ENCODE measurements at places on chromosomes 1 and 21. TPM values are rescaled to one million over a fixed set of nuclear protein-coding genes. Genes with fewer than 3 reads are reported as not detected.

GRCh38 chr1:115186711-115187265 lies 97.5 kb upstream of the TSPAN2 start:
- no peak for DNase-seq
- H3K4me1 ChIP-seq: peaks cover 3% of the 10 kb centered on the region
- H3K27me3 ChIP-seq: peaks cover 7% of the 10 kb centered on the region
- H3K36me3 ChIP-seq: no peaks in the 10 kb centered on the region

The ADAMTS4 gene
- 12.3 TPM for total RNA-seq

DNA sequence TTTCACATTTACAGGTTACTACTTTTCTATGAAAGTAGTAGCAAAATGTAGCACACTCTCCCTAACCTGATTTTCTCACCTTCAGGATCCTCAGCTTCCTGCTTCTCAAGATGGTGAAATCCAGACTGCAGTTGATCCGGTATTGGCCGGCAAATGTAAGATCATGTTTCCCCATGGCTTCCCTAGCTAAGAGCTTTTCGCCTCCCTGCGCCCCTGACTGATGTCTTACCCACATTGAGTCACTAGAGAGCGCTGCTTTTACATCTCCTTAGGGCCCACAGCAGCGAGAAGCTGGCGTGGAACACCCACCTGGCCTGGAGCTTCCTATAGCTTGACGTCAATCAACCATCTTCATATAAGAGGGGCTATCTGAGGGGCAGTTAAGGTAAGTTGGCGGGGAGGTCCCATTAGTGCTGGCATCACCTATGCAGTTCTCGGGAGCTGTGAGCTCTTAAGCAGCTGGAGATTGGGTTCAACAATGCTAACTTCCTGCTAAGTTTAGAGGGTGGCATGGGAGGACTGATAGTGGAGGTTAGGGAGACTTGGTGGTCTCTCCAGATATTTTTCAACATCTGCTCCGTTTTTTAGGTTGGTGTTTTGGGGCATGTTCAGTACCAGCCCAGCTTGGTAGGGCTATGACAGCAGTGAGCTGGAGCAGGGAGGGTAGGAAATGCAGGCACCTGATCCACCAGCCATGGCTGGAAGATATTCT lies 5.5 kb downstream of the PTPN7 start:
- no peaks in the 10 kb centered on the region for H3K36me3 ChIP-seq
- H3K27ac ChIP-seq: peak overlapping the region; percentile 39
- no peak overlapping the region for H3K4me3 ChIP-seq
- peaks cover 6% of the 10 kb centered on the region for H3K27me3 ChIP-seq
- DNase-seq: peak; percentile 60

- no peak for DNase-seq
- H3K27me3 ChIP-seq: peaks cover 5% of the 10 kb centered on the region
- peaks cover 11% of the 10 kb centered on the region for H3K4me1 ChIP-seq
- no peak overlapping the region for H3K4me3 ChIP-seq
These were observed 59.0 kb downstream of the UBE2T start for GRCh38 chr1:202282596-202283283.

DNA sequence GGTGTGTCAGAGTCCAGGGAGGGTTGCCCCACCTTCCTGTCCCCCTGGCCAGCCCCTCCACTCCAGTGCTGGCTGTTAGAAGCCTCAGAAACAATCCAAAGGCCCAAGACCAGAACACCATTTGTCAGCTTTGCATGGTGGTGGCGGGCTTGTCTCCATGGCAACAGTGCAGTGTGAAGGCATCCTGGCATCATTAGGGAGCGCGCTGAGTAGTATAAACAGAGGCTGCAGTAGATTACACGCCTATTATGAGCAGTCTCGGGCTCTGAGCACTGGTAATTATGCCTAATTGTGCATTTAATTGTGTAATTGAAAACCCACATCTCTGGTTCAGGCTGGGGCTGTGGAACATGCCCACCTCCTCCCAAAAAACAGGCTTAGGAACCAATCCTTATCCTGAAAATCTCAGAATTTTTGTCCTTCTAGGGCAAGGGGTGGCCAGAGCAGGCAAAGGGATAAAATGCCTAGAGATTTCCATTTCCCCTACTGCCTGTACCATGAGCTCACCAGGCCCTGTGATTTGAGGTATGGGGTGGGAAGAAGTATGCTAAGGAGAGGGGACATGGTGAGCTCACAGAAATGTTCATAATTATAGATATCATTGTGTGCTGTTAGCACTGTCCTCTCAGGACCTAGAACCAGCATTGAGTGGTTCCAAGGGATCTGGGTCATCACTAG lies 11.7 kb downstream of the NKAIN1 start:
- H3K4me3 ChIP-seq: no peak overlapping the region
- DNase-seq: peak; percentile 37
- no peak overlapping the region for H3K27ac ChIP-seq
- peaks cover 2% of the 10 kb centered on the region for H3K27me3 ChIP-seq
- H3K4me1 ChIP-seq: peaks cover 22% of the 10 kb centered on the region
- H3K36me3 ChIP-seq: no peaks in the 10 kb centered on the region

The CBR3 gene
- not detected for total RNA-seq

GRCh38 chr1:71080230-71080738 lies 551 bp downstream of the ZRANB2 start:
- H3K27ac ChIP-seq: peak overlapping the region; percentile 40
- DNase-seq: no peak
- H3K4me1 ChIP-seq: peaks cover 4% of the 10 kb centered on the region
- H3K36me3 ChIP-seq: no peaks in the 10 kb centered on the region
- H3K27me3 ChIP-seq: peaks cover 5% of the 10 kb centered on the region
- H3K4me3 ChIP-seq: peak overlapping the region; percentile 90

- H3K4me1 ChIP-seq: peaks cover 10% of the 10 kb centered on the region
- no peaks in the 10 kb centered on the region for H3K36me3 ChIP-seq
These were observed 449 bp upstream of the RCAN3 start for GRCh38 chr1:24502065-24502708.

DNA sequence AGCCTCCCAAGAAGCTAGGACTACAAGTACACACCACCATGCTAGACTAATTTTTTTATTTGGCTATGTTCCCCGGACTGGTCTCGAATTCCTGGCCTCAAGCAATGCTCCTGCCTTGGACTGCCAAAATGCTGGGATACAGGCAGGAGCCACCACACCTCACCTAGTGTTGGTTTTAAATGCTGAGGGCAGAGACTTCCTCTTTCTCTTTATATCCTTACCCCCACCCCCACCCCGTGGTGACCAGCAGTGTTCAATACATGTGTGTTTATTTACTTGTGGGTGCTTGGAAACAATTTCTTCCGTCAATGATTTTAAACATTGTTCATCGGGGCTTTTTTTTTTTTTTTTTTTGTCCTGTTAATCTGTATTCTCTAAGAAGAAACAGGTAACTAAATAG lies 158.9 kb downstream of the ZBTB18 start:
- peaks cover 6% of the 10 kb centered on the region for H3K27me3 ChIP-seq
- H3K4me1 ChIP-seq: peaks cover 15% of the 10 kb centered on the region
- H3K36me3 ChIP-seq: no peaks in the 10 kb centered on the region
- H3K4me3 ChIP-seq: no peak overlapping the region

GRCh38 chr1:22252251-22252650 lies 109.4 kb upstream of the WNT4 start:
- H3K4me1 ChIP-seq: peaks cover 13% of the 10 kb centered on the region
- H3K27ac ChIP-seq: no peak overlapping the region
- peaks cover 3% of the 10 kb centered on the region for H3K27me3 ChIP-seq
- no peak overlapping the region for H3K4me3 ChIP-seq

GRCh38 chr1:146032631-146033219 lies 11.2 kb upstream of the HJV start:
- peaks cover 20% of the 10 kb centered on the region for H3K27me3 ChIP-seq
- no peak overlapping the region for H3K4me3 ChIP-seq
- DNase-seq: no peak
- H3K36me3 ChIP-seq: no peaks in the 10 kb centered on the region
- H3K4me1 ChIP-seq: peaks cover 7% of the 10 kb centered on the region

DNA sequence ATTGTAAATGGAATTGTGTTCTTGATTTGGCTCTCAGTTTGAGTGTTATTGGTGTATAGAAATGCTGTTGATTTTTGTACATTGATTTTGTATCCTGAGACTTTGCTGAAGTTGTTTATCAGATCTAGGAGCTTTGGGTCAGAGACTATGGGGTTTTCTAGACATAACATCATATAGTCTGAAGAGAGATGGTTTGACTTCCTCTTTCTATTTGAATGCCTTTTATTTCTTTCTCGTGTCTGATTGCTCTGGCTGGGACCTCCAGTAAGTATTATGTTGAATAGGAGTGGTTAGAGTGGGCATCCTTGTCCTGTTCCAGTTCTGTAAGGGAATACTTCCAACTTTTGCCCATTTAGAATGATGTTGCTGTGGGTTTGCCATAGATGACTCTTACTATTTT lies 39.1 kb upstream of the ANGPTL1 start:
- no peak overlapping the region for H3K27ac ChIP-seq
- no peak overlapping the region for H3K4me3 ChIP-seq
- peaks cover 3% of the 10 kb centered on the region for H3K36me3 ChIP-seq
- H3K4me1 ChIP-seq: no peaks in the 10 kb centered on the region
- H3K27me3 ChIP-seq: no peaks in the 10 kb centered on the region

The IFI44L gene
- not detected for total RNA-seq

DNA sequence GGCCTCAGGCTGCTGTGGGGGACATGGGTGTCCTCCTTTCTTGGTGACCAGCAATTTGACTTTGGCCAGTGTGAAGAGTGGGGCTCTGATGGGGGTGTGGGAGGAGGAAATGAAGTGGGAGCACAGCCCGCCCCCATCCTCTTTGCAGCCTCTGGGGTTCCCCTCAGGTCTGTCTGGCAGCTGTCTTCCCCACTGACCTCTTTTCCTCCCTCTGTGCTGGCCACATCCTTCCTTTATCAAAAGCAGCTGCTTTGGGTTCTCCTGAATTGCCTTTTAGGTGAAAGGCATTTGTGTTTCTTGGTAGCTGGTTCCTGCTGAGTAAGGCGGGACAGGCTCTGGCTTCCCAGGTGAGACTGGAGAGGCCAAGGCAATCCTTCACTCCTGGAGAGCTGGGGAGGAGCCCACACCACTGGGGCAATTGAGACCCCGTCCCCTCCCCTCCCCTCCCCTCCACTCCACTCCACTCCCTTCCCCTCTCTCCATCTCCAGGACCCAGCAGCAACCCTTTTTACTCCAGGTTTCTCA lies 24.9 kb downstream of the PCAT6 start:
- no peaks in the 10 kb centered on the region for H3K27me3 ChIP-seq
- no peaks in the 10 kb centered on the region for H3K4me1 ChIP-seq
- H3K4me3 ChIP-seq: no peak overlapping the region
- H3K36me3 ChIP-seq: no peaks in the 10 kb centered on the region

The GUCA2B gene
- not detected for total RNA-seq

- no peak for DNase-seq
- H3K36me3 ChIP-seq: no peaks in the 10 kb centered on the region
- no peaks in the 10 kb centered on the region for H3K4me1 ChIP-seq
These were observed 9.8 kb downstream of the PTGFR start for GRCh38 chr1:78500529-78500928.

GRCh38 chr1:233252441-233252840 lies 43.1 kb downstream of the PCNX2 start:
- H3K27me3 ChIP-seq: no peaks in the 10 kb centered on the region
- no peak overlapping the region for H3K4me3 ChIP-seq
- DNase-seq: no peak
- H3K4me1 ChIP-seq: peaks cover 2% of the 10 kb centered on the region
- no peaks in the 10 kb centered on the region for H3K36me3 ChIP-seq

The MYOG gene
- not detected for total RNA-seq

DNA sequence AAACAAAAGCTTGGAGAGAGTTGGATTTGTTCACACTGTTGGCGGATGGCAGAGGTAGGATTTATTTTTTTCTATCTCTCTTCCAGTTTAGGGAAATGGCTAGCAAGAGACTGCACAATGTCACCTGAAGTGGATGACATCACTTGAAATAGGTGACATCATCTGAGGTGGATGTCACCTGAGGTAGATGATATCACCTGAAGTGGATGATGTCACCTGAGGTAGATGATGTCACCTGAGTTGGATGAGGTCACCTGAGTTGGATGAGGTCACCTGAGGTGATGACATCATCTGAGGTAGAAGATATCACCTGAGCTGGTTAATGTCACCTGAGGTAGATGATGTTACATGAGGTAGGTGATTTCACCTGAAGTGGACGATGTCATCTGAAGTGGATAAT lies 413.4 kb downstream of the DSCAM start:
- no peak for DNase-seq
- H3K27ac ChIP-seq: no peak overlapping the region
- no peaks in the 10 kb centered on the region for H3K27me3 ChIP-seq
- H3K4me1 ChIP-seq: no peaks in the 10 kb centered on the region

GRCh38 chr1:24732186-24732885 lies 12.9 kb upstream of the CLIC4 start:
- no peaks in the 10 kb centered on the region for H3K36me3 ChIP-seq
- no peak overlapping the region for H3K4me3 ChIP-seq
- no peak for DNase-seq
- H3K4me1 ChIP-seq: peaks cover 9% of the 10 kb centered on the region
- no peak overlapping the region for H3K27ac ChIP-seq

DNA sequence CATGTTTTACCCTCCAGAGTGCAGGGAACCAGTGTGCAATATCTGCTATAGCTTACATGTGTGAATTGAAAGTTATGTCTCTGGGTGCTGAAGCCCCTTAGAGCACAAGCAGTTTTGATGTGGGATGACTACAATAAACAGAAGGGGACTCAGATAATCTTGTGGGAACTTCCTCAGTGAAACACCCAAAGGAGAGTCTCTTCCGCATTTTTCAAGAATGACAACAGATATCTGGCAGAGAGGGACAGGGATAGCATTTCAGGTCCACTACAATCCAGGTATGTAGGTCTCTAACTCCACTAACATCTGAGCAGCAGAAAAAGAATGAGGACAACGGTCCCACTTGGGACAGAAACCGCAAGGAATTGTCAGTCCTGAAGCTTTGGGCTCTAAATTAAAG lies 67.6 kb upstream of the PDE4B start:
- H3K36me3 ChIP-seq: no peaks in the 10 kb centered on the region
- H3K4me1 ChIP-seq: peaks cover 10% of the 10 kb centered on the region
- no peak for DNase-seq
- H3K27ac ChIP-seq: no peak overlapping the region
- H3K27me3 ChIP-seq: no peaks in the 10 kb centered on the region

- no peak overlapping the region for H3K4me3 ChIP-seq
- H3K4me1 ChIP-seq: no peaks in the 10 kb centered on the region
- no peak for DNase-seq
- no peaks in the 10 kb centered on the region for H3K27me3 ChIP-seq
These were observed 350.9 kb downstream of the BRINP3 start for GRCh38 chr1:190126728-190127127.

- no peaks in the 10 kb centered on the region for H3K4me1 ChIP-seq
- no peak for DNase-seq
- no peaks in the 10 kb centered on the region for H3K36me3 ChIP-seq
- no peaks in the 10 kb centered on the region for H3K27me3 ChIP-seq
- no peak overlapping the region for H3K27ac ChIP-seq
These were observed 11.6 kb downstream of the KCNK1 start for GRCh38 chr1:233625510-233625981.

Data from glutamatergic neuron (in vitro differentiated cells).